ENCODE measurements at places on chromosomes 3 and 15. TPM values are rescaled to one million over a fixed set of nuclear protein-coding genes. Genes with fewer than 3 reads are reported as not detected.

Gene CD80
- total RNA-seq: not detected

Gene ZNF770
- 42.4 TPM for total RNA-seq

Gene CKMT1A
- 0.18 TPM for total RNA-seq

Gene MOBP
- not detected for total RNA-seq

Gene ITGA11
- 55.0 TPM for total RNA-seq

Gene ZIC1
- not detected for total RNA-seq

Gene PLA2G4E
- total RNA-seq: not detected

Gene CCDC9B
- total RNA-seq: 13.8 TPM

Gene CACNA2D2
- 0.09 TPM for total RNA-seq

Gene ZNF774
- total RNA-seq: 1.1 TPM

Gene ALDH1L1
- total RNA-seq: under 0.01 TPM

Gene TMCO5A
- not detected for total RNA-seq

Gene ERICH6
- not detected for total RNA-seq

All from smooth muscle cell of bladder (primary cell).